Omental fat pad (tissue), 4 donors: ENCODE measurements at places on chromosomes 1 and 21.

DNA sequence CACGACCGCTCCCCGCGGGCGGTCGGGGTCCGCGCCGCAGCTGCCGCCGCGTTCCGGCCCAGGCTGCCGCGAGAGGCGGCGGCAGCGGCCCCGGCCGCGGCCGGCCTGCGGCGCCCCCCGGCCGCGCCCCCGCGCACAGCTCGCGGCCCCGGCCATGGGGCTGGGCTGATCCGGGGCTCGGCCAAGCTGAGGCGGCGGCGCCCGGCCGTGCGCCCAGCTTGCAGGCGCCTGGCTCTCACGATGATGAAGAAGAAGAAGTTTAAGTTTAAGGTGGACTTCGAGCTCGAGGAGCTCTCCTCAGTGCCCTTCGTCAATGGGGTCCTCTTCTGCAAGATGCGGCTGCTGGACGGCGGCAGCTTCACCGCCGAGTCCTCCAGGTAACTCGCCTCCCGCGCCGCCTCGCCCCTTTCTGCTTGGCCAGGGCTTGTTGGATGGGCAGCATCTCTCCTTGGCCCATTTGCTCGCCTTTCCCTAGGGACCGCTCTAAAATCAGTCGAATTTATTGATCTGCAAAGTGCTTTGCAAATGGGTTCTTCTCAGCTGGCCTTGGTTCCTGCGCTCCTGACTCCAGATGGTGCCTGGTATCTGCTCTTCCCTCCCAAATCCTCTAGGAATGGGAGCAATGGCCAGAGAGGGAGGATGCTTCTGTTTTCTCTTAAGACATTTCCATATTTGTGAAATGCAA, 431 bp downstream of the EEIG2 start:
- no peak for DNase-seq

- DNase-seq = no peak
Measured at GRCh38 chr1:223628233-223629125, 37.0 kb downstream of the CAPN8 start.

DNA sequence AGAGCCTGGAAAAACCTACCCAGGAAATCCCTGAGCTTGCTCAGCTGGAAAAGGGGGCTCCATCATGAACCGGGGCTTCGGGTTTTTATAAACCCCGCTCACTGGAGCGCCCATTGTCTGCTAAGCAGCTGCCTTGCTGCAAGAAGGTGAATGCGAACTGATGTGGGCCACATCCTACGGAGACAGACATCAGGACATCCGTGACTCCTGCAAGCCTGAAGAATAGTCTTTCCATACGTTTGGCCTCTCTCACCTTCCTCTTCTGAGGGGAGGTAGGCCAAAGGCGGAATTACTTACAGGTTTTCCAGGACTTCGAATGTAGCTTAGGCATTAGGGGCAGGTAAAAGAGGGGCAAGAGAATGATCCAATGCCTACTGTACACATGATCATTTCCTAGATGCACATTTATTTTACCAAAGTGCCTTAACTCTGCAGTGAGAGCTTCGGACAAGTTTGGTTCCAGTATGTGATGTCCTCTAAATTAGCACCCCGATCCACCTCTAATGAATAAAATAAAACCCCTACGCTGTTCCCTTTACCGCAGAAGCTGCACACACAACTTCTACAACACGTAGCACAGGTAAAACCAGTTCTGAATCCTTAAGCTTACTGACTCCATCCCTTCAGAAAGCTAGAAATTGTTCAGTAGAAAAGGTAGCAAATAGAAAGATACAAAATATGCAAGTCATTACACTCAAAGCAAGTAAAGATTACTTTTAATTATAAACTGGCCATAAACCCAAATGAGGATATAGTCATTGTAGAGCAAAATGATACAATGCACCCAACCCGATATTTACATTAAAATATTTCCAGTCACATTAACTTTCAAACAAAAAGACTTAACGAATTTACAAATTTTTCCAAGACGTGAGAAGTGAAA, 866 bp upstream of the SORT1 start:
- no peak for DNase-seq

- DNase-seq = no peak
Measured at GRCh38 chr1:234554218-234554697, 55.7 kb downstream of the IRF2BP2 start.

- no peak for DNase-seq
Measured at GRCh38 chr1:180281490-180281889, 51.4 kb downstream of the LHX4 start.

GRCh38 chr1:118264343-118264742, 79.3 kb upstream of the SPAG17 start:
- no peak for DNase-seq

DNA sequence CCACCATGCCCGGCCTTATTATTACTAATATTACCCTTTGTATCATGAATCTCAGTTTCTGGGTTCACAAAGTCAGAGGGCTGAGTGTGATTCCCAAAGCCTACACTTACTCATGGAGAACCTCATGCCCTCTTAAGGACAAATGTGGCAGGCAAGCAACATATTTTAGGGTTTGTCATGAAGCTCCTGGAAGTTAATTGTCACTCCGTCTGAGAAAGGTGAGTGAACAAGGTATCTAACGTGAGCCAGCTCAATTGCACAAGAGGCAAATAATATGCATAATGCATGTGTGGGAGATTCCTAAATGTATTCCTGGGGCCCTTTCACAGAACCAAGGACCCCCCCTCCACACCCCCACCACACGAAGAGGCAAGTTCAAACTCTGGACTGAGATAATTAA, 10.1 kb upstream of the TIAM1 start:
- DNase-seq = no peak

GRCh38 chr1:65141394-65141793, 6.6 kb upstream of the AK4 start:
- DNase-seq = no peak

- no peak for DNase-seq
Measured at GRCh38 chr1:154777154-154777553, 92.9 kb downstream of the KCNN3 start.
